ENCODE measurements at places on chromosomes 1 and 21. TPM values are rescaled to one million over a fixed set of nuclear protein-coding genes. Genes with fewer than 3 reads are reported as not detected.
A peak's percentile ranks its signal among the peaks of the same experiment; 100 is the strongest.

- DNase-seq: no peak
These were observed 5.1 kb upstream of the S100A10 start for GRCh38 chr1:151998611-151999362.

DNA sequence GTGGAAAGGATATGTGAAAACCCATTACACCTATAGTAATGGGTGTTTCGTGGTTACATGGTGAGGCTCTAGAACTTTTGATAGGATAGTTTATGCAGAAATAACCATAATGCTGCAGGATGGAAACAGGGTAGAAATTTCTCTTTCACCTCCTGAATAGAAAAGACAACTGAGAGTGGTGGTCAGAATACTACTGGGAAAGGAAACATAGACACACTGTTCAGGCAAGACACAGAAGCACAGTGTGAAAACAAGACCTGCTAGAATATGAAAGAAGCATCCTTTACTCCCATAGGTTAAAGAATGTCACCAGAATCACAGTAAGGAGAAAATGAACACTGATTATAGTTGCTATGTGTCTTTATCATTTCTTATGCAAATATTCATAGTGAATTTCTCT is 496.6 kb downstream of the DPYD start:
- DNase-seq: no peak

GRCh38 chr21:18251065-18251464 is 6.4 kb downstream of the CHODL start:
- peak; percentile 13 for DNase-seq

DNA sequence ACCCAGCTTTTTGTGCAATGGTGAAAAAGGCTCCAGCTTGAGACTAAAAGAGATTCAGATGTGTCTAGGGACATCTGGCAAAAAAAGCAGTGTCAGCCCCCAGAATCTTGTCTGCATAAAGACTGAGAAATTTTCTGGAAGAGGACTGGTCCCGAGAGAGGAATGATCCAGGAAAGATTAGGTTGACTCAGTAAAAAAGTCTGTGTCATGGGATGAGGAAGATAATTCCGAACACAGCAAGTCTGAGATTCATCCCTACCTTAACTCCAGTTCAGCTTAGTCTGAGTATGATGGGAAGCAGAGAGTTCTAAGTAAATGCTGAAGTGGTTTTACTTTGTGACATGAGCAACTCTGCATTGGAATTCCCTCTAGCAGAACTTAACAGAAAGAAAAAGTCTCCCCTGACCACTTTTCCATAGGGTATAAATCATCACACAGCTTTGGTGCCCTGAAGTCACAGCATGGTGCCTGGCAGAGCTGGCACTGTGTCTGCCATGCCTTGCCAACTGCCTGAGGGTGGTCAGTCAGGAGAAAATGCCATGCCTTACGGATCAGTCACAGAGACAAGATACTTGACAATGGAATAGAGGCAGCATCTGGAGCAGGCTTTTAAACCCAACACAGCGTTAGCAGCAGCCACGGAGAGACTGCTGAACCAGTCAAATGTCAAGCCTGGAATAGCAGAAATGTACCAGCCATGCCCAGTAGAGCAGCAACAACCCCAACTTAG is 153.4 kb downstream of the ZC3H11B start:
- no peak for DNase-seq

Gene FAM229A
- 7.0 TPM for total RNA-seq

Gene COL11A1
- total RNA-seq: 7.5 TPM

GRCh38 chr1:29677028-29678024 is 441.0 kb downstream of the PTPRU start:
- DNase-seq: no peak

DNA sequence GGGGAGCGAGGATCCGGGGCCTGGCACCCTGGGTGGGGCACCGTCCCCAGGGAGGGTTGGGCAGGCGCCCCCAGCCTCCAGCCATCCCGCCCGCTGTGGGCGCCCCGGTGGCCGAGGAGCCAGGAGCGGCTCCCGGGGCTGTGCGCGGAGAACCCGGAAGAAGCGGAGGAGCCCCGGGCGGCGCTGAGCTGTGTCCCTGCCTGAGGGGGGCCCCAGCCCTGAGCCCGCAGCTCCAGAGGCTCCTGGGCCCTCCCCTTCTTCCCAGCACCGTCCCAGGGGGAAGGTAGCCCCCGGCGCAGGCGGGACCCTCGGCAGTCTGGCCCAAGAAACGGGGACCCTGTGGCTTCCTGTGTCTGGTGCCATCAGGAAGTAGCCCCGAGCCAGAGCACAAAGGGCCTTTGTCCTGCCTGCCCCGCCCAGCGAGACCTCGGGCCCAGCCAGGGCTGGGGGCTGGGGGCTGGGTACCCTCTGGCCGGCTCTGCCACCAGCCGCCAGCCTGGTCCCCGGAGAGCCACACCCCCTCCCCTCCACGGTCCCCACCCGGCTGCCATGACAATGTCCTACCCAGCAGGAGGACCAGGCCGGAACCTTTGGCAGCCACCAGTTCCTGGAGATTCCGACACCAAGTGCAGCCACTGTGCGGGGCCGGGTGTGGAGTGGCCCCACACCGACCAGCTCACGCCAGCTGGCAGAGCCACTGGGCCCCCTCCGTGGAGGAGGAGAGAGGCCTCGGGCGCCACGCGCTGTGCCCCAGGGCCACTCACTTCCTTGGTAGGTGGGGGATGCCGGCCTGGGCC is 15.6 kb upstream of the TTLL10 start:
- peak; percentile 68 for DNase-seq

- DNase-seq: no peak
These were observed 3.7 kb downstream of the PCSK9 start for GRCh38 chr1:55043011-55043410.

DNA sequence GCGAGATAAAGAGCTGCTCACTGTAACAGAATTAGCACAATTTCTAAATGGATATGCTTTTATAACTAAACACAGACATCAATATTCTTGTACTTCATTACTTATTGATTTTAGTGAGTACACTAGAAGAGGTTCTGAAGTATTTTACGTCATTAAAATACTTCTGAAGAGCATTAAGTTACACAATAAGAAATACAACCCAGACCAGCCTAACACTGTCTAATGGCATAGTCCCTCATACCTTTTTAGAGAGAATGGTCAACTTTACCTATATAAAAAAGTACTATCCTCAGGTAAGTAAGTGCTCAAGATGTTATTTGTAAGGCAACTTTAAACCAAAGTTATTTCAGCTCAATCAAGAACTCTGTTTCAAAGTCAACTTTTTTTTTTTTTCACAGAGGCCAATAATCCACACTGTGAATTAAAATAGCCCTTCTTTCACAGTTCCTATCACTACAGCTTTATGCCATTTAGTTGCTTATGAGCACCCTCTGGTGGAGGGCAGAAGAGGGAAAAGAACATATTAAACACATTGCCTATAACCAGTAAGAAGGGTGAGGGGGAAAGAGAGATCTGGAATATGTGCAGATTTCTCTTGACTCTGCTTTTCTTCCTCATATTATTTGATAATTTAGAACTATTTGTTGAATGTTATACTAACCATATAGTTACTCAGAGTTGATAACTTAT is 182.1 kb upstream of the DMRTA2 start:
- DNase-seq: peak; percentile 17

GRCh38 chr1:66833112-66833511 is 32.0 kb upstream of the INSL5 start:
- no peak for DNase-seq

DNA sequence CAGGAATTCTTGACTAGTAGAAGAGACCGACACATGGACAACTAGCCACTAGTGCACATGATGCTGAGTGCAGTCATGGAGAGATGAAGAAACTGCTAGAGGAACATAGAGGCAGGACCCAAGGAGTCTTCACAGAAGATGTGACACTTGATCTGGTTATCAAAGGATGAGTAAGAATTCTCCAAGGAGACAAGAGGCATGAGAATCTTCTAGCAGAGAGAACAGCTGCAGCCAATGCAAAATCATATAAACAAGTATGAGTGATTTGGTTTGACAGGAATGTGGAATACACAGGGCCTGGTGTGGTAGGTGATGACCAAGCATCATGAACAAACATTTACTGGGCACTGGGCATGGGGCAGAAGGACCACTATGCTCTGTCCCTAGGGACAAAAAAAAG is 140.9 kb upstream of the CTTNBP2NL start:
- DNase-seq: no peak

Gene CDC7
- 8.3 TPM for total RNA-seq

GRCh38 chr1:234725177-234726132 is 115.5 kb upstream of the IRF2BP2 start:
- peak; percentile 81 for DNase-seq

Gene CD101
- total RNA-seq: 2.2 TPM

Gene SRSF11
- total RNA-seq: 331 TPM

Gene ADAM30
- not detected for total RNA-seq

DNA sequence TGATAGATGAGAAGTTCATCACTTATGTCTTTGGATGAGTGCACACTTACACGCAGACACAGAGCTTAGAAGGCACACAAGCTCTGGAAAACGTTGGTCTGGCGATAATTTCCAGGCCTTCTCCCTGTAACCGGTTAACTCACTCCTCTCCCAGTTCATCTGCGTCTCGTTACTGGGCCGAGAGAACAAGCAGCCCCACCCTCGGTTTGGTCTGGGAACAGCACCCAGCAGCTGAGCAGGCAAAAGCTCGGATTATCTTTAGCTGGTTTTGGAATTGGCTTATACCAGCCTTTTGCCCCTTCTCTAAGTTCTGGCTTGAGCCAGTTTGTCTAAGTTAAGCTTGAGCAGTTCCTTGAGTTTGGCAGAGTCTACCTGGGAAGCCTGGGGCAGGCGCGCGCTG is 27.3 kb upstream of the COL6A1 start:
- DNase-seq: no peak

Gene NPPB
- total RNA-seq: 3.6 TPM

DNA sequence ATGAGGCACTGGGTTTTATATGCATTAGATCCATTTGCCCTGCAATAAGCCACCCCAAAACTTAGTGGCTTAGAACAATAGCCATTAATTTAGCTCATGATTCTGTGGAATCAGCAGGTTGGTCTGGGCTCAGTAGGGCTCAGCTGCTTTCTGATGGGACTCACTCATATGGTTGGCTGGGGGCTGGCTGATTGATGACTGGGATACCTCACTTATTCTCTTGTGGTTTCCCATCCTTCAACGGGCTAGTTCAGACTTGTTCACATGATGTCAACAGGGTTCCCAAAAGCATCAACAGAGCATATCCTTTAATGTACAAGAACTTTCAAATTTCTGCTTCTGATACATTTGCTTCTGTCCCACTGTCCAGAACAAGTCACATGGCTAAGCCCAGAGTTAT is 43.2 kb downstream of the DNM3 start:
- DNase-seq: no peak

Gene EXTL1
- 0.43 TPM for total RNA-seq

DNA sequence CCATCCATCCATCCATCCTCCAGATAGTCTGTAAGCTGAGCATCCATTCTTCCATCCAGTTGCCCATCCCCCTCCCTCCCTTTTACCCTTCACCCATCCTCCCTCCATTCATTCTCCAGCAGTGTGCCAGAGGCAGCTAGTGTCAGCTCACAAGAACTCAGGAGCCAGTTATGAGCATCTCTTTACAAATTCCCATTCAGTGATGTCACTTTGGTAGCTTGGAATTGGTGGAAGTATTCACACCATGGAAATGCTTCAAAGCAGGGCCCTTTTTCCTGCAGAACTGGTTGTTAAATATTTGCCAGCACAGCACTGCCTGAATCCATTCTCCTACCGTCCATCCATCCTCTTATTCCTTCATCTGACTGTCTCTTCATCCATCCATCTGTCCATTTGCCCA is 72.5 kb downstream of the ARHGEF10L start:
- no peak for DNase-seq

- peak; percentile 53 for DNase-seq
These were observed 65.7 kb upstream of the FCGR2A start for GRCh38 chr1:161439280-161440232.

Gene TMPRSS3
- 2.1 TPM for total RNA-seq

Gene PIK3R3
- 14.0 TPM for total RNA-seq

Gene RHEX
- total RNA-seq: 0.57 TPM

Gene NTMT2
- total RNA-seq: not detected

- DNase-seq: no peak
These were observed 43.2 kb downstream of the OLIG1 start for GRCh38 chr21:33113131-33113530.

Gene ZNF697
- 6.1 TPM for total RNA-seq

DNA sequence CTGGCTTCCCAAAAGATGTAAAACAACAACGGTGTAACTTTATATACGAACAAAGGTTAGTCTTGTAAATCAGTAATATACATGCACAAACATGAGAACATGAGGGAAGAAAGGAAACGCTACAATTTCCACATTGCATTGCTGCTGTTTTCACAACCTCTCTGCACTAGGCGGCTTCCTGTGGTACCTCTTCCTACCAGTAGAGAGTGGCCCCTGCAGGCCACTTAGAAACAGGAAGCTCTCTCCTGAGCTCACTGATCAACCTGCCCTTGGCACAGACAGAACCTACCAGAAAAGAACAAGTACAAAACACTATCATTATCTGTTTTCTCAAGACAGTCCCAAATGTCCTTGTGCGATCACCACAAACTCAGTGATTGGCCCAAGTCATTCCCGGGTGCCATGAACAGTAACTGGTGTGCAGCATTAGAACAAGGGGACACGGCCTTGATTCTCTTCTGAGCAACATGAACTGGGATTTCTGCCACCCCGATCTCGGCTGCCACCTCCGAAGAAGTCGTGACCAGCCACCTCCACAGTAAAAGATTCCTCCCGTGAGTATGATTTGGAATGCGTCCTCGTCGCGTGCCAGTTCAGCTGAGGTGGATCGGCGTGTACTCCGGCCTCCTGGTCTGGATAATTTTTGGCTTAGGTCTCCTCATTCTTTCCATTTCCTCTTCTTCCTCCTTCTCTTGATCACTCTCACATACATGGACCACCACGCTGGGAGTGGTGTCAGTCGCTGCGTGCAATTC is 5.7 kb upstream of the KCNE1 start:
- DNase-seq: no peak

- no peak for DNase-seq
These were observed 77.7 kb downstream of the DSCAM start for GRCh38 chr21:40769231-40769630.

Gene PLPPR4
- 31.2 TPM for total RNA-seq

Gene CAMSAP2
- total RNA-seq: 51.8 TPM

DNA sequence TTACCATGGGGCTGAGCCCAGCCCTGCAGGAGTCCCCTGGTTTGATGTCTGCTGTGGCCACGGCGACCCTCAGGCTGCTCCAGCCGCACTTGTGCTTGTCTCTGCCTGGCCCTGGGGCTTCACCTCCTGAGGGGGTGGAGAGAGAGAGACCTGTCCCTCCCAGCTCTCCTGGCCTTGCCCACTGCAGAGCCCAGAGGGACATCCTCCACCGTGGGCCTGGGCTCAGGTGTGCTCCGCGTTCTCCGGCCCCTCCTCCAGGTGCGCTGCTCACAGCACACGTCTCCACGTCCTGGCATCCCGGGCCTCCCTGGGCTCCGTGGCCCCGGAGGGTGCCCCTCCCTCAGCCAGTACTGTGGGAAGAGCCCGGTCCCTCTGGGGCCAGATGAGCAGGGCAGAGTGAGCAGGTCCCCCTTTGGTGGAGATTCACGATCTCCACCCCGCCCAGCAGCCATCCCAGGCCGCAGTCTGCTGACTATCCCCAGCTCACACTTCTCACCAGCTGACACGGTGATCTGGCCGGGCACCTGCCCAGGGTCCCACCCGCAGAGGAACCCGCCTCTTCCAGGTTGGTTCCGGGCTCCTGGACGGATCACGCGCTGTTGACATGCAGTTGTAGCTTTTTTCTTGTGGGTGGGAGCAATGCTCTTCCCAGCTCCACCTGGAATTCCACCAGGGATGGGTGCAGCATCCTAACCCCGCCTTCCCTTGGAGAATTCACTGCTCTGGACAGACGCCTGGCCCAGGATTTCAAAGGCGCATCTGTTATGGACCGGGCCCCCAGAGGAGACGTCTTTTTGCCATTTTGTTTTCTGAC is 41.8 kb upstream of the POFUT2 start:
- no peak for DNase-seq

Data from lung (tissue), 17 donors.